ENCODE measurements at places on chromosomes 5 and 9. TPM values are rescaled to one million over a fixed set of nuclear protein-coding genes. Genes with fewer than 3 reads are reported as not detected.

Gene CLIC3
- total RNA-seq = not detected

DNA sequence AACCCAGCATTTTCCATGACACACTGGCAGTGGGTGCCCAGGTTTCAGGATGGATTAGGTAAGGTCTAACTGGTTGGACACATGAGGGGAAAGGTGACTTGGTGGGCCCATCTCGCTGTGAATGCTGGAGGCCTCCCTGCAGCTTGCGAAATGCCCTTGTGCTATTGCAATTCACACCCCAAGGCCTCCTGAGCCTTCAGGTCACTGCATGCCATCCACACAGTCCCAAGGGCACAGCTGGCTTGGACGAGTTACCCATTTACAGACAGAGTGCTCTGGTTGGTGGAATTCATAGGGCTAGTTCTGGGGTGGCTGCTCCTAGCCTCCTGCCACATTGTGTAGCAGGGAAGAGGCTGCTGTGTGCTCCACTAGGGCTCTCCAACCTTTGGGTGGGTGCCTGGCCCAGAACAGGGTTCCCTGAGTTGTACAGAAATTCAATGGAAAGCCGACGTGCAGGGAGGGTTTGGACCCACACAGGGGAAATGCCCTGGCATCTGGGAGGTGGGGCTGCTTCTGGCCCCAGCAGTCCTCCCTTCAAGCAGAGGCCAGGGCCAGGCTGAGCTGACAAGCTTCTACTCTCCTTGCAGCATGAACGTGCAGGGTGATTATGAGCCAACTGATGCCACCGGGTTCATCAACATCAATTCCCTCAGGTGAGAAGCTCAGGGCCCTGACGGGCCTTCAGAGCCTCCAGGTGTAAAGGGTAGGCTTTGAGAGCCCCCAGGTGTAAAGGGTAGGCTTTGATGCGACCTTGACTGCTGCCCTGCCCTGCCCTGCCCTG is 54.3 kb downstream of the ASS1 start:
- DNase-seq = no peak

Gene OXCT1
- 4.5 TPM for total RNA-seq

Gene TEK
- total RNA-seq = 1.5 TPM

DNA sequence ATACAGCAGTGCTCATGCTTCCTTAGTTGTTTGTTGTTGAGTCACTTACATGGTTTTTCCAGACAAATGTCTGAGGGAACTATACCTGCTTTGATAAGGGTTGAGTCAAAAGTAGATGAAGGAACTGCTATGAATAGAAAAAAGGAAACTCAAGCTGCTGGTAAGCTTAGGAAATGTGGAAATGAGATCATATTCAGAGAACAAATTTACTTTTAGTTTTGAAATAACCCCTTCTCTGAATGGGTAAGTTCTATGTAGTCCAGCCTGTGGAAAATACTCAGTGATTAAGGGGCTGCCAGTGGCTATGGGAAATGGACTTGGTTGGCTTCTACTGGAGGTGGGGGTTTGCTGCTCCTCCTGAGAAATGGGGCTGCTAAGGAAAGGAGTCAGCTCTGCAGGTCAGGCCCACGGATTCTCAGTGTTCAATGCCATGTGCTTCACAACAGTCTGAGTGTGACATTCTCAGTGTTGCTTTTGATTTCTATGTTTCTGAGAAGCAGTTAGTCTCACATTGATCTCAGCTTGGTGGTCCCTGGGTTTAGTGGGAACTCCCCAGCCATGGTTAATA is 47.7 kb upstream of the GLRX start:
- DNase-seq = no peak

- DNase-seq = no peak
Observed at GRCh38 chr5:643351-643801, 31.2 kb downstream of the CEP72 start.

DNA sequence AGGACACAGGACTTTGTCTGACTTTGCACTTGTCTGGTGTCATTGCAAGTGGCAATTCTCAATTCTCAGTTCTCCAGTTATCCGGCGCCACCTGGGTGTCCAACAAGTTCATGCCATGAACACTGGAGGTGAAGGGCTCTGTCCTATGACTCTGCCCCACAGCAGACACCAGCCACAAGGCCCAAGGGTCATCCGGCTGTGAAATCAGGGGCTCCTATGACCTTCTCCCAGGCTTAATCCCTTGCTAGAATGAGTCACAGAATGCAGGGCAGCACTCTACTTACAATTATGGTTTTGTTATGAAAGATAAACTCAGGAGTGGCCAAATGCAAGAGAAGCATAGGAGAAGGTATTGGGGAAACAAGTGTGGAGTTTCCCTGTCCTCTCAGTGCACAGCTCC is 392.0 kb downstream of the GADD45G start:
- peak; percentile 9 for DNase-seq

DNA sequence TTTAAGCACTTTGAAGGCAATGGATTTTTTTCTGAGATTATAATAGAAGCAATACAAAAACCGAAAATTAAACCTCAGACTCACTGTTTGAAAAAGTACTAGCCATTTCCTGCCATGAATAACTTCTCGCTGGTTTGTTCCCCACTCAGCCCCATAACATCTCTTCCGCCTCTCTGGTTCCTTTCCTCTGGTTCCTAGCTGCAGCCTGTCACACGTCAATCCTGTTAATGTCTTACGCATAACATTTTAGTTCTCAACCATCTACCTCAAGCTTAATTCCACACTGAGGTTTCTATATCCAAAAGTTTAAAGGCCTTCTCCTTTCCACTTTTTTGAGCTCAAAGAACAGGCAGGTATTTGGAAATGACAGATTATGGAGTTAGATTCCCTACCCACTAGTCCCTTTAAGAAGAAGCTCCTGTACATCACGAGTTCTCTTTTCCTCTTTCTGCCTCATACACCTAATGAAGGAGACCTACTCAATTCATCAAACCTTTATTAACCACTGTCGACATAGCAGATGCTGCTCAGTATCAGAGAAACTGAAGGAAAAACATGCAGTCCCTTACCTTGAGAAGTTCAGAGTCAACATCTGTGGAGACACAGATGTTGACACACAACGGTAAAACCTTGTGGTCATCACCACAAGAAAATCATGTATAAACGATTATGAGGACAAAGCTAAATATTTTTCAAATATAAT is 243.0 kb upstream of the PTGER4 start:
- no peak for DNase-seq

- no peak for DNase-seq
Observed at GRCh38 chr5:127337876-127338275, 47.3 kb downstream of the MEGF10 start.

- no peak for DNase-seq
Observed at GRCh38 chr9:75601280-75601679, 289.2 kb upstream of the PCSK5 start.

GRCh38 chr5:132788508-132788907 is 11.5 kb upstream of the SEPTIN8 start:
- DNase-seq = no peak

Gene SCGB3A2
- total RNA-seq = not detected

DNA sequence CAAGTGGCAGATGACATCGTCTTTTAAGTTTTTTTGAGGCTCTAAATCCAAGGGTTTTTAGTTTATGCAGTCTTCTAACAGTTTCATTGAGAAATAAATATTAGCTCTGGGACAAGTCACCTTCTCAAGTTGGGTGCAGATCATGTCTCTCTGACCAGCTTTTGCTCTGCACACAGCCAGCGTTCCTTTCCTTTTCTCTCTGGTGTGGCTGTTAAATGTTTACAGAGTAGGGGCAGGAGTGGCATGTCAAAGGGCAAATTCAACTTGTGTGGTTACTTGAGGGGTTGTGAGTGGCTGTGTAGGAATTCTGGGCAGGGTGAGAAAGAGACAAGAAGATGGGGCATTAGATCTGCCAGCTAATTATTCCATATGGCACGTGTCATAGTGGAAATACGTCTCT is 187.5 kb upstream of the HMHB1 start:
- DNase-seq = no peak
